ENCODE measurements at places on chromosomes 16 and 17.

DNA sequence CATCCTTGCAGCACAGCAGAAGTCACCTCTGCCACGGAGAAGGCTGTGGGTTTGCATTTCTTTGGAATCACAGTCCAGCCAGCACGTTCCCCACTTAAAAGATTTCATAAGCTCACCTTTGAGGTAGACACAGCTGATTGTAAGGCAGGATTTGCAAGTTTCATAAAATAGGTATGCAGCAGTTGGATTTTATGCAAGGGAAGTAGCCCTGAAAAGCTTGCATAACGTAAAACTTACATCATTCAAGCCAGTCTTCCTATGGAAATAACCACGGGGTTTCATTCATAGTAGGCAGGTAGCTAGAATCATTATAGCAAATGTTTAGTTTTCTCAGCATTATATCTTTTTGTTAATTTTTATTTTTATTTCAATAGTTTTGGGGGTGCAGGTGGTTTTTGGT lies 49.8 kb upstream of the ARHGAP44 start:
- no peak for DNase-seq

- DNase-seq = peak; percentile 19
Observed at GRCh38 chr16:8958344-8959167, 5.2 kb downstream of the USP7 start.

DNA sequence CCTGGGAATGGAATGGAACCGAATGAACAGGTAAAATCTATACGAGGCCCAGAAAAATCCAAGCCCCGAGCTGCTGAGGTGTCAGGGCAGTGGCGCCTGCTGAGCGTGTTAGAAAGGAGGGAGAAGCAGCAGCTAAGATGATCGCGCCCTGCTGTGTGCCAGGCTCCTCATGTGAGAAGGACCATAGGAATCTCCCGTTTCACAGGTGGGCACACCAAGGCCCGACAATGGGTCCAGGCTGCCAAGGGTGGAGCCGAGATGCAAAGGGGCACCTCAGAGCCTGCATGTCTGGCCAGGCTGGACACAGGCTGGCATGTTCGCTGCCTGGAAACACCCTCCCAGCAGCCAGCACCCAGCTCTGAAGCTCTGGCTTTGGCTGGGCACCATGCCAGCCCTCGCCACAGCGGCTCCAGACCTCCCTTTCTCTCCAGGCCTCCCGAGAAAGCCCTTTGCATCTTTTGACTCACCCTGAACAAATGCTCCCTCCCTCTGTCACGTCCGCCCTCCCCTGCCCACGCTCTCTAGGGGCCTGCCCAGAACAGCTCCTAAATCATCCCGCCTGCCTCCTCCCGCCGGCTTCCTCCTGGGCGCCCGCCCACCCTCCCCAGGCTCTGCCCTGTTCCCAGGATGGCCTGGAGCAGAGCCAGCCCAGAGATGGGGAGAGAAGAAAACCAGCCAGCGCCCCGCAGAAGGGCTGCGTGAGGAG lies 217.8 kb upstream of the GSE1 start:
- no peak for DNase-seq

DNA sequence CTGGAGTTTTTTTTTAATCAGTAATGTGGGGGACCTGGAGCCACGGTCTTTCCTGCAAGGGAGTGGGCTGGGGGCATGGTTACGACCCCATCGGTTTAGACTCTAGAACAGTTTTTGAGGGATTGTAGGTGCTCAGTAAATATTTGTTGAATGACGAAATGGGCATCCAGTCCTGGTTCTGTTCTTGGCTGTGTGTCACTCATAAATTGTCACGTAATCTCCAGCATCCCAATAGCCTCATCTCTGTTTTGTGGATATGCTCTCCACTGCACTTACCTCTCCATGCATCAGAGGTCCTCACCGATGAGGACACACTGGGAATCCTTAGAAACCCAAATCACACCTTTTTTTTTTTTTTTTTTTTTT lies 497 bp upstream of the SLC38A7 start:
- DNase-seq = no peak

GRCh38 chr17:31061678-31062077 lies 33.1 kb upstream of the NF1 start:
- no peak for DNase-seq

DNA sequence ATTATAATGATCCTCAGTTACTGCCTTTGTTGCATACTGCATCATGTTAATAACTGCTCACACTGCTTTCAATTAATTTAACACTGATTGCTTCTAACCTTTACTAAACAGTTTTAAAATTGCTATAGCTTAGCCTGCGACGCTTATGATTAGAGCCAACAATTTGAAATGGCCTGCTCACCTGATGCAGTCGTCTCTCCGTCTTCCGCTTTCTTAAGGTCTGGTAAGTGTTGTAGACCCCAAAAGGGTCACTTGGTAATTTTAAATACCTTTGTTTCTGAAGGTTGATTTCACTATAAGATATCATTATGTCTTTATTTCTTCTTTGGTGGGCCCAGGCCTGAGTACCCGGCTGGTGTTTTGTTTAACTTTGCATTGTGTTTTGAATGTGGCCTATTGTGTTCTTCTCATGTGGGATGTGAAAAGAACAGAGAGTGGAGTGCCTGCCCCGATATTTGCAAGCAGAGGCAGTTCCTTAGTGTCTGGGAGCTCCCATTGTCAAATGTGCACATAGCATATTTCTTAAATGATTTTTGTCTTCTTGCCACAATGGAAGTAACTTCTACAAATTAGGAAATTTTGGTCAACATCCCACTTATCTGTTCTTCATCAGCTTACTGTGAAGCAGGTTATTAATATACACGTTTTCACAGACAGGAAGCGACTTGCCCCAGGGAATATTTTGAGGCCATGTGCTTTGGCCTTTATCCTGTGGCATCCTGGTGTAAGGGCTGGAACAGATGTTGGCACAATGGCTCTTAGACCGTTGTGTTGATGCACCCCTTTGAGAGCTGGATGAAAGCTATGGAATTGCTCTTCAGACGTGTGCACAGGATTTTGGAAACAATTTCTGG lies 2.9 kb downstream of the PHKB start:
- no peak for DNase-seq

- no peak for DNase-seq
Observed at GRCh38 chr17:9932491-9932890, 27.4 kb upstream of the RCVRN start.

GRCh38 chr17:3712811-3713463 lies 10.8 kb upstream of the HASPIN start:
- DNase-seq = no peak

- DNase-seq = no peak
Observed at GRCh38 chr17:9004132-9004960, 17.0 kb upstream of the NTN1 start.

- DNase-seq = no peak
Observed at GRCh38 chr17:40980596-40980995, 3.5 kb downstream of the KRT40 start.

GRCh38 chr16:78570399-78571141 lies 471.1 kb downstream of the WWOX start:
- DNase-seq = no peak

DNA sequence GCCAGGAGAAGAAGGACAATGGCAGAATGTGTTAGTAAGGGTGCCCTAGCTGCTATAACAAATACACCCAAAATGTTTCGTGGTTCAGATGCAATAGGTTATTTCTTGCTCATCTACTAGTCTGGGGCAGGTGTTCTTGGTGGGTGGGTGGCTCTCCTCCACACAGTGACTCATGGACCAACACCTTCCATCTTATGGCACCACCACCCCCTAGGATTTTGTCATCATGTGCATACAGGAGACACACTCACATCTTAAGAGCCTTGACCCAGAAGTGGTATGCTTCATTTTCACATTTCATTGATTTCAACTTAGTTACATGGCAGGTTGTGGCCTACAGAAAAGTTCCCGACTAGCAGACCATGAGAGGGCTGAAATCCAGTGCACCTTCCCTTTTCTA lies 114.7 kb downstream of the AMFR start:
- no peak for DNase-seq

DNA sequence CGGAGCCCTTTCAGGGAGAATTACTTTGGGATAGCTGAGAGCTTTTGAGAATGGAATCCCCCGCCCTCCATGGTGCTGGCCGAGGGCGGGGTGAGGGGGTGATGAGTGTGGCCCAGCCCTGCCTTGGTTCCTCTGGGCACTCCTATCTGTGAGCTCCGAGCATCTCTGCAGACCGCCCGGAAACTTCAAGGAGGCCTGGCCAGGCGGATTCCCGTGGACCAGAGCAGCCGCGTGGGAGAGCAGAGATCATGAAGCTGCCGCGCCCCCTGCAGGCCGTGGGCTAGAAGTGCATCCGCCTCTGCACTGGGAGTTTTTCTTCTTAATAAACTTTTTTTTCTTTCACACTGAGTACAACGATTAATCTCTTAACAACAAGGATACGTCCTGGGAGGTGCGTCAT lies 392.9 kb upstream of the EEF2KMT start:
- DNase-seq = no peak

- DNase-seq = peak; percentile 22
Observed at GRCh38 chr16:50735629-50736122, 6.2 kb upstream of the CYLD start.

GRCh38 chr16:77913738-77914253 lies 108.6 kb upstream of the CLEC3A start:
- DNase-seq = no peak

GRCh38 chr17:51913491-51914205 lies 244.9 kb downstream of the CA10 start:
- DNase-seq = no peak

DNA sequence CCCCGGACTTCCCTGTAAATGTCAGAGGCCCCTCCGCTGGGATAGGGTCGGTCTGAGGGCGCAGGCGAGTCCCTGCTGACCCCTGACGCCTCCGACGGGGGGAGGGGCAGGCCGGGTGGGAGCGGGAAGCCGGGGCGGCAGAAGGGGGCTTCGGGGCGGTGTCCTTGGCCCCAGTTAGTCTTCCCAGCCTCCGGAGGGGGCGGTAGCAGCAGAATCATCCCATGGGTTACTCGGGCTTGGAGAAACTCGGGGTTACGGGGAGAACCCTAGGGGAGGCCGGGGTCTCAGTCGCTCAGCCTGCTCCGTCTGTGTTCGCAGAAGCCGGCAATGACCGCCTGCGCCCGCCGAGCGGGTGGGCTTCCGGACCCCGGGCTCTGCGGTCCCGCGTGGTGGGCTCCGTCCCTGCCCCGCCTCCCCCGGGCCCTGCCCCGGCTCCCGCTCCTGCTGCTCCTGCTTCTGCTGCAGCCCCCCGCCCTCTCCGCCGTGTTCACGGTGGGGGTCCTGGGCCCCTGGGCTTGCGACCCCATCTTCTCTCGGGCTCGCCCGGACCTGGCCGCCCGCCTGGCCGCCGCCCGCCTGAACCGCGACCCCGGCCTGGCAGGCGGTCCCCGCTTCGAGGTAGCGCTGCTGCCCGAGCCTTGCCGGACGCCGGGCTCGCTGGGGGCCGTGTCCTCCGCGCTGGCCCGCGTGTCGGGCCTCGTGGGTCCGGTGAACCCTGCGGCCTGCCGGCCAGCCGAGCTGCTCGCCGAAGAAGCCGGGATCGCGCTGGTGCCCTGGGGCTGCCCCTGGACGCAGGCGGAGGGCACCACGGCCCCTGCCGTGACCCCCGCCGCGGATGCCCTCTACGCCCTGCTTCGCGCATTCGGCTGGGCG lies 542 bp downstream of the GUCY2D start:
- no peak for DNase-seq

Data from stimulated activated CD4-positive, alpha-beta T cell treated with anti-CD3 and anti-CD28 coated beads, Interleukin-4, amount 100 ng/mL, for 24 hours (primary cell).